Activated CD4-positive, alpha-beta T cell treated with anti-CD3 and anti-CD28 coated beads, Interleukin-2, Interleukin-4, amounts not matched to agents 100 ng/mL and 50 ng/mL, durations not matched to agents 16 hours and 8 hours (primary cell): ENCODE measurements at places on chromosomes 6 and 20.

GRCh38 chr20:45826381-45827019 is 612 bp downstream of the TNNC2 start:
- no peak for DNase-seq

DNA sequence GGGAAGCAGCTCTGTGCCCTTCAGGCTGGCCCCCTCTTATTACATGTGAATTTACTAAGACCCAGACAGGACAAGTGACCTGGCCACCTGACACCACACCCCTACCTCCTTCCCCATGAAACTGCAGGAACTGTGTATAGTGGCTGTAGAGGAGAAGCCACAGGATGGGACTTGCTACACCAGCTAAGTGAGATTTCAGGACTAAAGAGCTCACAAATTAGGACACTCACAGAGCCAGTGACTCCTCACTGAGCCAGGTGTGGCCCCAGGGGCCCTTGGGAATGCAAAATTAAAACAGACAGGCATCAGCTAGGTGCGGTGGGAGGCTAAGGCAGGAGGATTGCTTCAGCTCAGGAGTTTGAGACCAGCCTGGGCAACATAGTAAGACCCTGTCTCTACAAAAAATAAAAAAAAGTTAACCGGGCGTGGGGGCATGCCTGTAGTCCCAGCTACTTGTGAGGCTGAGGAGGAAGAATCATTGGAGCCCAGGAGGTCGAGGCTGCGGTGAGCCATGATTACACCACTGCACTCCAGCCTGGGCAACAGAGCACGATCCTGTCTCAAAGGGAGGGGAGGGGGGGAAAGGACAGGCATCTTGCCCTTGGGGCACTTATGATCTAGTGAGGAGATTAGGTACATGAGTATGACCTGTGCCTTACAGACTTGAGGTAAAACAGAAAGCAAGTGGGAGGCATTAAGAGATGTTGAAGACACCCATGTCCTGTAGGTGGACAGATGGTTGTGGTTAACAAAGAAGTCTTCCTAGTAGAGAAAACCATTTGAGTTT is 23.2 kb upstream of the SRF start:
- DNase-seq = no peak

DNA sequence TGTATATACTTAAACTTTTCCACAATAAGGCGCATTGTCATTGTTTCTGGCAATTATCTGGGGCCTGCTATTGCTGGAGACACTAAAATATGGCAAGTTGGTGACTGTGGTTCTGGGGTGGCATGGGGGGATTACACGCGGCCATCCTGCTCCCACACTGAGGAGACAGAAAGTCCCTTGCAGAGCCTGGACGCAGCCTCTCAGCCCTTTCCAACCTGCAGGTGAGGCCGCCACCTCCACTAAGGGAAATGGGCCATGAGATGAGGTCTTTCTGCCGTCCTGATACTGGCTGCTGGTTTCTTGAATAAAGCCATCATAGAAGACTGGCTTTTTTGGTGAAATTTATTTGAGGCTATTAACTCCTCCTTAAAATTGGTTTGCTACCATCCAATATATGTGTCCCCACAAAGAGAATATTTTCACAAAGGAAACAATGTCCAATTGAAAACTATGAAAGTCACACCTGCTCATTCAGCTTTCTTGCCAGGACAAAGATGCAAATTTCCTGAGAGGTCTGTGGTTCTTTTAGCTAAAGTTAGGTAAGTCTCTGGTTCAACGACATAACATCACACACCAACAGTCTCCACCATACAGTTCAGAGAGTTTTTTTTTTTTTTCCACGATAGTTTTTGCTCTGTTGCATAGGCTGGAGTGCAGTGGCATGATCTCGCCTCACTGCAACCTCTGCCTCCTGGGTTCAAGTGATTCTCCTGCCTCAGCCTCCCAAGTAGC is 13.0 kb downstream of the TXNDC5 start:
- no peak for DNase-seq

DNA sequence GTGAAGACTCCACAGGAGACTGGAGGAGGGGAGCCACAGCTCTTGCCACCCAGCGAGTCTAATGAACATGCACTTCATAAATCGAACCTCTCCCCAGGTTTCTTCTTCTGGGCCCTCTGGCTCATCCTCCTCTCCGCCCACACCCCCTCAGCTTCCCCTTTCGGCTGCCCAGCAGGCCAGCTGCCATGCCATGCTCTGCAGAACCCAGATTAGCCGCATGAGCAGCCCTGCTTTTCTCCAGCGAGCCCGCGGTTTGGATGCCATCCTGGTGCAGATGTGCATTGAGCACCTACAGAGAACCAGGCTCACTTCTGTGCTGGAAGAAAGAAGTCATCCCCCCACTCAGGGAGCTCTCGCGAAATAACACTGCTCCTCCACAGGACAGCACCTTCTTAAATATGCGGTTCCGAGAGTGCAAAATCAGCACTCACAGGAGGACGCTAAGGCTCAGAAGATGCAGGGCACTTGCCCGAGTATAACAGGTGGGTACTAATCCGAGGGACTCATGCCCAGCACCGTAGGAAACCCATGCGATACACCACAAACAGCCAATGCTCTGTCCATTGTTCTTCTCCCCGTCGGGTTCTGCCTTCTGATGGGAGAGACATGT is 143.0 kb upstream of the THBS2 start:
- DNase-seq = no peak

DNA sequence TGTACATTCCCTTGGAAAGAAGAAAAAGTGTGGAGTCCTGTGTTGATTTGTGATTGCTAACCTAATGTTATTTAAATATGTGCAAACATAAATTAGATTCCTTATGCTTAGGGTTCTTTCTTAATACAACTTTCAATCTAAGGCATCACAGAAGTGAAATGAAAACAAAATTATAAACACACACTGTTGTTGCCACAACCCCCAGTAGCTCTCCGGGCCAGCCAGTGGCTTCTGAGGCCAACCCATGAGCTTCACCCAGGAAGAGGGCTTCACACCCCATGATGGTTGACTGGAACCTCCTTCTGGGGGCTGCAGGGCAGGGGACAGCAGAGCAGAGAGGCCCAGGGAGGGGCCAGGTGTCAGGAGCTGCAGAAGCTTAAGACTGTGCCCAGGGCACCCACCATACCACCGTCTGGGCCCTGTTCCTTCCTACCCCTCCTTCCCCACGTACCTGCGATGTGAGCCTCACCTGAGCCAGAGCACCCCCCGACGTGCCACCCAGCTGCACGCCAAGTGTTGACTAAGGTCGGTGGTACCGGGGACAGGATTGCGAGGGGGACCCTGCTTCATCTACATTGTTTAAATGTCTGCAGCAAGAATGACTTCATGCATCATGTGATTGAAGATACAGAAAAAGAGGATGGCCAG is 110.5 kb downstream of the FAM120B start:
- no peak for DNase-seq

DNA sequence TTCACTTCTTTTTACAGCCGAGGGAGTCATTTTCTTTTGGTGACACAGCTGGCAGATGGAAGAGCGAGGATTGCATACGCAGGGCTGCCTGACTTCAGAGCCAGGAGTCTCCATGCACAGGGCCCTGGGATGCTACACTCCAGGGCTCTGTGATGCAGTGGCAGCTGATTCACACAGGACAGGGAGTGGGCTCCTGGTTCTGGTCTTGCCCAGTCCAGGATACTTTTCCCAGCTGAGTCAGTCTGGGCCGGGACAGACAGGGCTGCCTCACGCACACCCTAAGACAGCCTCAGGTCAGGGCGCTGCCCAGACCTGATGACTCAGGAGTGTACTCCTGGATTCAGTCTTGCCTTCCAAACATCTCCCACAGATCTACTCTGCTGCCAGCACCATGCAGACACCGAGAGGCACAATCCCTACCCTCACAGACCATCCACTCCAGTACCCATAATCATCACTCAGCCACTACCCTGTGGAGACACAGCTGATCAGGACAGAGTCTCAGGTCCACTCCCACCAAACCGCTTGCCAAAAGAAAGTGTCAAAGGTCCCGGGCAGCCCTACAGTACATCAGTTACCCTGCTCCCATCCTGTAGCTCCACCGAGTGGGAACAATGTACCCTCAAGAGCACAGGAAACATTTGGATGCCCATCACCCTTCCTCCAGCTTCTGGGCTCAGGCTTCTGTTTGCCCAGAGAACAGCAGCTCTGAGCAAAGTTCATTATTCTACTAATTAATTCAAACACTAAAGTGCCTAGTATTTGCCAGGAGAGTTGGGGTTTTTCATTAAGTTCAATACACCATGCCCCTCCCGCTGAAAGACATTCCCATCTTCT is 11.5 kb downstream of the SDC4 start:
- DNase-seq = no peak

DNA sequence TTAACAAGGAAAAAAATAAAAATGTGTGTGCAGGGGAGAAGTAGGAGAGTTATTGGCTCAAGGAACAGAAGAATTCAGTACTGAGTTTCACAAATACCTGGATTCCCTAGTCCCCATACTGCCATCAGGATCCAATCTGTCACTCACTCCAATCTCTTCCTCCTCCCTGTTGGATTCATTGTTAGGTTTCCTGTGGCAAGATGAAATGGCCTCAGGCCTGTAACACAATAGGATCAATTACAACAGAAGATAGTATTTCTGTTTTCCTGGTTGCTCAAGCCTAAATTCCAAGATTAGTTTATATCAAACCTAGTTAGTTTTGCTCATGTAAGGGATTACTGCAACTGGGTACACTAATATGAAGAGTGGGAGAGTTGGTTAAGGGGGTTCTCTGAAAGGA is 24.4 kb downstream of the HCRTR2 start:
- DNase-seq = no peak
